NCI-H345 (cell line): ENCODE measurements at places on chromosomes 12 and 14.
A peak's percentile ranks its signal among the peaks of the same experiment; 100 is the strongest.

DNA sequence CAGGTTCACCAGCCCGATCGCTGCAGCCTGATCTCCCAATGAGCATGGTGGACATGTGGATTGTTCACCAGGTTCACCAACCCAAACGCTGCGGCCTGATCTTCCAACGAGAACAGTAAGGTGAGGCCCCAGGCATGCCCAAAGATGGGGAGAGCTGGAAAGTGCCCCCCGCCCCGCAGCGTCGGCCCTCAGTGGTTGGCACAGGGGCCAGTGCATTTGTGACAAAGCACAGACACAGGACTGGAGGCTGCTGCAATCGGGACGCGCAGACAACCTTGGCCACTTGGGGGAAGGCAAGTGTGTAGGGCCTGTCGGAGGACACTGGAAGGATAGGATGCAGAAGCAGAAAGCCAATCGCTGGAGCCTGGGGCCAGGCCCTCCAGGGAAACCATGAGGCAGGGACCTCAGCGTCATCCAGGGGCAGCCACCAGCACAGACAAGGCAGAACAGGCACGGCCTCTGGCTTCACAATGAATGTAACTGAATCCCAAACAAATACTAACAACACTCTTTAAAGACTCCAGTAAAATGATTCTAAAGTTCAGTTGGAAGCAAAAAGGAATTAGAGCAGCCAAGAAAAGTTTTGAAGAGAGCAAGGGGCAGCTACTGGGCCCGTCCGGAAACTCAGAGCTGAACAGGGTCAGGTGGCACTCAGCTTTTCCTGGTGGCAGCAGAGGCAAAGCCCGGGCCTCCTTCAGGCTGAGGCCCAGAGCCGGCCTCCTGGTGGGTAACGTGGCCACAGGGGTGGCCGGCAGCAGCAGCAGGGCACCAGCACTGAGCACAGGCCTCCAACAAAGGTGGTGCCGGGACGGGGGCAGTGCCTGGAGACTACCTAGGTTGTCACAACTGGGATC is 13.3 kb downstream of the BRF1 start:
- DNase-seq = no peak

- DNase-seq = no peak
Observed at GRCh38 chr14:95533822-95534221, 1.0 kb upstream of the GLRX5 start.

- peak; percentile 40 for DNase-seq
Observed at GRCh38 chr12:122190842-122191668, 8.1 kb downstream of the LRRC43 start.

GRCh38 chr14:54572316-54572715 is 5.4 kb downstream of the SAMD4A start:
- no peak for DNase-seq

DNA sequence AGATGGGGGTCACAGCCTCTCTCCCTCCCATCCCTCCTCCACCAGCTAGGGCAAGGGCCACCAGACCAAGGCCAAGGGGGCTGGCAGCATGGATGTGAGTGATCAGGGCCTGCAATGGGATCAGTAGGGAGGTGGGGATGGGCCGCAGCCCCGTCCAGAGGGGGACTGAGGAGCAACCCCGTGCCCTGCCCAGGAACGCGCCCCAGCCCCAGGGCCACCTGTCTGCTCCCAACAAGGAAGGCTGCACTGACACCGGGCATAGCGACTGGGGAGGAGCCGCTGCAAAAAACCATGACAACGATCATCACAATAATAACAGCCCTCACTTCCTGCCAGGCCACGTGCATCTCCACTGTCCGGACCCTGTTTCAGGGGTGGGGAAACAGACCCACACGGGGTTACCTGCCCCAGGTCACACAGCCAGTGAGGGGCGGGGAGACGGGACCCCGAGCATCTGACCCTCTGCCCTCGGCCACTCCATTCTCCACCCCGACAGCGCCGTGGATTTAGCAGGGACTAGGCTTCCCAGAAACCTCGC is 24.3 kb downstream of the NCOR2 start:
- DNase-seq = no peak

DNA sequence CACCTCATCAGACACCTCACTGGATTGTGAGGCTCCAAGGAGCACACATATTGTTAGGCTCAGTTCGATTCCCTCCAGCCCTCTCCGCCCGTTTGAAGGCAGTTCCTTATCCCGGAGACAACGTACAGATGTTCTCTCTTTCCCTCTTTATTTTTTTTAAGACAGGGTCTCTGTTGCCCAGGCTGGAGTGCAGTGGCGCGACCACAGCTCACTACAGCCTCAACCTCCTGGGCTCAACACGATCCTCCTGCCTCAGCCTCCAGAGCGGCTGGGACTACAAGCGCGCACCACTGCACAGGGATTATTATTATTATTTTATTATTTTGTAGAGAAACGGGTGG is 718 bp upstream of the TROAP start:
- DNase-seq = no peak

DNA sequence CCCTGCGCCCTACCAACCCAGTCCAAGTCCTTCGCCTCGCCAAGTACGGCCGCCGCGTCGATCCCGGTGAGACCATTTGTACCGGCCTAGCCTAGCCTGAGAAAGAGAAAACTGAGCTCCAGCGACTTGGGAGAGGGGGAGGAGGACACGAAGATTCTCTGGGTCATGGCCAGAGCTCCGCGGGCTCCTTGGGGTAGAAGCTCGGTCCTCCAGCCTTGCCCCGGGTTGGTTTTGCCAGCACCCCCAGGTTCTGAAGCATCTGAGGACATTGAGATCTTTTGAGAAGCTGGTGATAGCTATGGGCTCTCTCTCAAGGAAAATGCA is 7.3 kb downstream of the LHX5 start:
- DNase-seq = no peak

DNA sequence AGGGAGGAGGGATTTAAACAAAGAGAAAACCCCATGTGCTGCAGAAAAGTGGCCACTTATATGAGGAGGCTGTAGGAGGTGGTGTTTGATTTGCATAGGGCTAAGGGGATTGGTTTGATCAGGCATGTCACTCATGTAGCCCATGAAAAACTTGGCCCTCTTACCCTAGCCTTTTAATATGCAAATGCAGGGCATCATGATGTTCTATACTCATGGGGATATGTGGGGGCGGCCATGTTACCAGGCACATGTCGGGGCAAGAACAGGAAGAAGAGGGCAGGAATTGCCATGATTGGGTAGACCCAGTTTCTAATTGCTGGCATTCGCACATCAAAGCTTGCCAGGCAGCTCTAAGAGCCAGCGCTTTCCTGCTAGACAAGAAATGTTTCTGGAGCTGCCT is 28.8 kb downstream of the KLRK1 start:
- peak; percentile 20 for DNase-seq
